ENCODE measurements at places on chromosomes 2 and 18.
A peak's percentile ranks its signal among the peaks of the same experiment; 100 is the strongest.

DNA sequence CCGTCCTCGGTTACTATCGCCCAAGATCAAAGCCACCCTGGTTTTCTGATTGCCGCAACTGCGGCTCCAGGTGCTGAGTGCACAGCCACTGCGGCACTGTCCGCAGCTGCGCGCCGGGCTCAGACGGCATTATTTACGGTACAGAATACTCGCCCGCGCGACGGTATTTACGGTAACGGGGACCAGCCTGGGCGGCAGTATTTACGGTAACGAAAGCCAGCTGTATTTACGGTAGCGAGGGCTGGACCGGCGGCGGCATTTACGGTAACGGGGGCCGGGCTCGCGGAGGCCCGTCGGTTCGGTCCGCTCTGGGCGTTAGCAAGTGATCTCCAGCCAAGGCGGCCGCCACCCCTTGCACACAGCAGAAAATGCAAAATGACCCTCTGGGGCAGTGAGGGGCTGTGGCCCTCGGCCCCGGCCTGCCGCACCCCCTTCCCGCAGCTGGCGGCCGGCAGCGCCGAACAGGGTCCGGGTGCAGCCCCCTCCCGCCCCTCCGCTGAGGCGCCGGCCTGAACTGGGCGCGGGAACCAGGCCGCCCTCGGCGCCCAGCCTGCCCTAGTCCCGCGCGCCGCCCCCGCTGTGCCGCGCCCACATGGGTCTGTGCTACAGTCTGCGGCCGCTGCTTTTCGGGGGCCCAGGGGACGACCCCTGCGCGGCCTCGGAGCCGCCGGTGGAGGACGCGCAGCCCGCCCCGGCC lies at the start of gene GNAL:
TSS of gene GNAL (plus strand) at position 293 of the 697 bp plus-strand sequence. CDS start at position 593, 300 bp downstream.
- peak; percentile 88 for DNase-seq

GRCh38 chr2:220076734-220077133 lies 449.3 kb downstream of the SLC4A3 start:
- DNase-seq = peak; percentile 17

- no peak for DNase-seq
Measured at GRCh38 chr2:8549942-8550341, 131.9 kb upstream of the ID2 start.

- DNase-seq = no peak
Measured at GRCh38 chr18:13984080-13984479, 68.7 kb upstream of the MC2R start.

DNA sequence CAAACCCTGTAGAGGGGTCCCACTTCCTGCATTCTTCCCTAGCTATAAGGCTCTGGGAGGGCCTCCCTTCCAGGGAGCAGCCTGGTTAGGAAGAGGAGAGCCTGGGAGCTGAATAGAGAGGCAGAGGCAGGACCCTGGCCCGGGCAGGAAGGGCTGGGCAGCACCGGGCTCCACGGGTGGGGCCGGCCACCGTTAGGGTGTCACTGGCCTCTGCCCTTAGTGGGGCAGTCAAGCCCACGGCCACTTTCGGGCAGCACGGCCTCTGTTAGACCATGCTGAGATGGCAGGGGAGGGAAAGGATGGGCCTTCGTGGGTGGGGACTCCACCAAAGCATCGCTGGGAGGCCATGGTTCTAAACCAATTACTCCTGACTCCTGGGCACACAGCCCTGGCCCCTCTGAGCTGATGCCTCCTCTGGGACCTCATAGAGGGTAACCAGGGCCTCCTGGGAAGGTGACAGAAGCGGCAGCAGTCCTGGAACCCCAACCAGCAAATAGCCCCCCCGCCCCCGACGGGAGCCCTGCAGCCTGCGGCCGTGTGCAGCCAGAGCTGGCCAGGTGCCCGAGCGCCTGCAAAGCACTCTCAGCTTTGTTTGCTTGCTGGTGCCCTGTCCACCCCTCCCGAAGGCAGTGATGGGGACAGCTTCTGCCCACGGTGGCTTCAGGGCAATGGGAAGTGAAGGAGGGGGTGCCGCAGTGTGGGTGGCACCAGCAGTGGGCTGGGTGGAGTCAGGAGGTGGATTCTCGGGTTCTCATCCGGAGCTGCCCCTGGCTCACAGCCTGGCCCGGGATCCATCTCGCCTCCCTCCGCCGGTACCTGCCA lies 16.3 kb upstream of the HPCAL1 start:
- DNase-seq = no peak

- DNase-seq = no peak
Measured at GRCh38 chr2:3472966-3473365, 46.4 kb downstream of the ADI1 start.
